ENCODE measurements at places on chromosomes 12 and 14. TPM values are rescaled to one million over a fixed set of nuclear protein-coding genes. Genes with fewer than 3 reads are reported as not detected.

DNA sequence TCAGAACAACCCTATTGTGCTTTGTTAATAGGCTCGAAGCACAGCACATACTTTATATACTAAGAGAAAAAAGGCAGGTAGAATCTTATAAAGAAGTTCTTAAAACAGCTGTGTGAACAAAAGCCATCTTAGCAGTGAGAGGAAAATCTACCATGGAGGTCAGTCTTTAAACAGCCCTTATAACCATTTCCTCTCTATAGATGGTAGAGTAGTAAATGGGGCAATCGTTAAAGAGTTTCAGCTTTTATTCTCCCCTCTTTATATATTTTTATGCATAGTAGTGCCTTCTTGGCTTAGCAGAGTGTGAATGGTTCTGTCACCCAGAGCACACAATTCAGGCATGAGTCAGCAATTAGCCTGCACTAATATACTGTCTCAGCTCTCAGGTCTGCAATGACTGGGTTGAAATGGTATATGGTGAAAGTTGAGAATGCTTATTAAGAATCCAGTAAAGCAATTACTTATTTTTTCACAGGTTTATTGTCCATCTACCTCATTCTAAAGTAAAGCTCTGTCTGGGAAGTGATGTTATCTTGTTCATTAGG is 305.0 kb downstream of the NELL2 start:
- DNase-seq, result no peak

GRCh38 chr12:12428047-12428446 is 71.2 kb downstream of the BORCS5 start:
- no peak for DNase-seq

DNA sequence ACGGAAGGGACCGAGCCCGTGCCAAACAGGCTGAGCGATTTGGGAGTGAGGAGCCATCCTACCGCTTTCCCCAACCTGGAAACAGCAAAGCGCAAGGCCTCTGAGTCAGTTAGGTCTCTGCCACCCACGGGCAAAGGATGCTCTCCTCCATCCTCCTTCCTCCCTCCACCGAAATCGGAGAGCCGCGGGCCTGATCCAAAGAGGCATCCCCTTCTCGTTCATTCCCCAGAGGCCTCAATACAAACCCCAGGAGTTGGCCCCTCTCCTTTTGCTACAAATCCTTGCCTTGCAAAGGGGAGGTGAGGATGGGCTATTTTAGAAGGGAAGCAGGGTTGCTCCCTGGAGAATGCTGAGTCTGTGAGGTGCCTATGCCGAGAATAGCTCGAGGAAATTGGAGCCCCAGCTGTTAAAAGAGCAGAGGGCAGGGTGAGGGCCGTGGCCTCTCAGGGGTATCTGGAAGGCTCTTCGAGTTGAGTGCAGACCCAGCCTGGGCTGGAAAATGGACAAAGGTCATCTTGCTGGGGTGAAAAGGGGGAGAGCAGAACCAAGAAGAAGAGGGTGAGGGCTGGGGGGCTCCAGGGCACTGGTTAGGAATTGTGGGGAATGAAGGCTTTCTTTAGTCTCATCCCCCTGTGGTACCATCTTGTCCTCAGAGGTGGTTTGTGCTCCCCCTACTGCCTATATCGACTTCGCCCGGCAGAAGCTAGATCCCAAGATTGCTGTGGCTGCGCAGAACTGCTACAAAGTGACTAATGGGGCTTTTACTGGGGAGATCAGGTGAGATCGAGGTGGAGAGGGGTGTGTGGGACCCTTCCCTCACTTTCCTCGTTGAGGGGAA is 1.1 kb downstream of the TPI1 start:
- no peak for DNase-seq

Gene PTGDR
- total RNA-seq, result 0.29 TPM

GRCh38 chr14:66288511-66288910 is 197.7 kb upstream of the CCDC196 start:
- no peak for DNase-seq

DNA sequence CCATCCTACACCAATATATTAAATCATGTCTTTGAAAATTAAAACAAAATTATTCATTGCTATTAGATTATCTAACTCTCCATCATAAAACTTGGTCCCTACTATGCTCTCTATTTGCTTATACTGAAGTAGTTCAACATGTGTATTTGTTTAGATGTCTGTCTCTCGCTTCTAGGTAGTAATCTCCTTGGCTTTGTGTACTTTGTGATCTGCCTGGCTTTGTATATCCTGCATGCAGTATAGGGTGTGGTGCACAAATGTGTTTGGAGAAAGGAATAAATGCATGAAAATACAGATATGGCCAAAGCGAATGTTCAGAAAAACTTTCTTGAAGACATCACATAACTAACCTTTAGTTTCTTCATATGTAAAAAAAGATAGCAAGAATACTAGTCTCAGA is 246.6 kb upstream of the LRFN5 start:
- DNase-seq, result no peak

- no peak for DNase-seq
These were observed 69.0 kb downstream of the DIO3 start for GRCh38 chr14:101630056-101630965.

Gene BICDL1
- total RNA-seq, result not detected

GRCh38 chr14:36214476-36215216 is 38.1 kb upstream of the PTCSC3 start:
- DNase-seq, result no peak

DNA sequence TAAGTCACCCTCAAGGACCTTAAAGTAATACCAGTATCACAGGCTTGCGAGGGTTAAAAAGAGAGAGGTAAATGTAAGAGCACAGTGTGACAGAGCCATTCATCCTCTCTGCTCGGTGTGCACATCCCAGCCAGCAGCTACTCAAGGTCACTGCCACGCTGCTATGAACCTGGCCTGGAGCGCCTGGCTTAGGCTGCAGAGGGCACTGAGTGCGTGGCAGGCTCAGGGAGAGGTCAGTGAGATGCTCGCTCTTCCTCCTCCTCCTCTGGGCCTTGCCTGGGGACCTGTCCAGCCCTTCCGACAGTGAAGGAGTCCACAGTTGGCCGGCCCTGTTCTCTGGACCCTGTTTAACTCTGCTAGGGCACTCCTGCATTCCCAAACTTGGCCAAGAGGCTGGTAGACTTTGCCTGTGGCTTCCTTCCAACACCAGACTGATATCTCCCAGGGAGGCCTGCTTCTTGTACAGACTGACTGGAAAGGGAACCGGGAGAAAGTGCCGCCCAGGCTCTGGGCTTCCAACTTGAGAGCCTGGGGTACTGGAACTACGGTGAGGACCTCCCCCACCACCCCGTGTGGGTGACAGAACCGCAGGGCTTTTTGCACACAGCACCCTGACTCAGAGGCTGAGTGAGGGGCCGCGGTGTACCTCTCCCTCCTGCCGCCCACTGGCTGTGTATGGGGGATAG is 62.6 kb upstream of the CORO1C start:
- no peak for DNase-seq

- peak; percentile 57 for DNase-seq
These were observed 972 bp downstream of the SAMD4A start for GRCh38 chr14:54567639-54568561.

Gene PPP4R4
- 4.1 TPM for total RNA-seq

GRCh38 chr12:90925562-90925961 is 29.4 kb downstream of the CCER1 start:
- no peak for DNase-seq

- DNase-seq, result no peak
These were observed 30.7 kb downstream of the LRIG3 start for GRCh38 chr12:58889557-58889956.

- DNase-seq, result no peak
These were observed 217.7 kb downstream of the PHETA1 start for GRCh38 chr12:111150921-111151840.

GRCh38 chr12:77060883-77061240 is 4.5 kb downstream of the E2F7 start:
- no peak for DNase-seq

- DNase-seq, result no peak
These were observed 104.3 kb upstream of the MAX start for GRCh38 chr14:65206448-65207096.

DNA sequence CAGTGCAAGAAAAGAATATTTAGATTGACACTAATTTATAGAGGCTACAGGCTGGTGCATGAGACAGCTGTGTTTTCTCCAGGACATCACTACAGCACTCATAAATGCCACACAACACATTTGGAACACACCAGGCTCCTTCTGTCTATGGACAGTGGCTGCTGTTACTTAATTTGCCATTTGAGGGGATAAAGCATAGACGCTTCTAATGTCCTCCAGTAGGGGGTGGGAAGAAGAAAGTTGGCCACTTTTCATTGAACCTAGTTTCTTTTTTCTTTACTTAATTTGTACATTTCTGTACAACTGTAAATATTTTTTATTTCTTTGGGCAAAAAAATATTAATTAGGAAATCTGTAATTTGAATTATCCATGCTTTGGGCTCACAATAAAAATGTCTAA is 12.4 kb upstream of the RTN1 start:
- DNase-seq, result no peak

GRCh38 chr14:35858521-35859209 is 32.5 kb downstream of the BRMS1L start:
- DNase-seq, result no peak
